ENCODE measurements at places on chromosomes 7 and 10.

GRCh38 chr7:43915907-43916306, 9.5 kb upstream of the URGCP start:
- no peak for DNase-seq

- DNase-seq: no peak
Observed at GRCh38 chr7:128804484-128804883, 12.7 kb downstream of the CCDC136 start.

- DNase-seq: no peak
Observed at GRCh38 chr7:98870807-98871491, 1.1 kb upstream of the TMEM130 start.

GRCh38 chr7:157566631-157567006, 229.8 kb downstream of the DNAJB6 start:
- no peak for DNase-seq

- no peak for DNase-seq
Observed at GRCh38 chr10:78913219-78914059, 155.3 kb upstream of the ZMIZ1 start.

DNA sequence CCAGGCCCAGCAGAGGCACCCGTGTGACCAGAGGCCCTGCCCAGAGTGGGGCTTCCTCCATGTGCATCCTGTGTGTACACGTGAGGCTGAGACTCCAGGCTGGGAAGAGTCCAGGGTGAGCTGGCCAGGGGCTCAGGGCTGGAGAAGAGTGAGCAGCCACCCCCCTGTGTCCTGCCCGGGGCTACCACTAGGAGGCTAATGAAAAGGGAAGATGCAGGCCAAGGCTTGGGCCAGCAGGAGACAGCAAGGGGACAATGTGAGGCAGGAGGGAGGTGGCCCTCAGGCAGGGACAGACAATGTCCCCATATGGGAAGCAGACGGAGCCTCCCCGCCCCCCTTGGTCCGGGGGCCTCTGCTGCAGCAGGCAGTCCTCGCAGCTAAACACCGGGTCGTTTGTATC, 102.0 kb downstream of the HIF1AN start:
- no peak for DNase-seq

DNA sequence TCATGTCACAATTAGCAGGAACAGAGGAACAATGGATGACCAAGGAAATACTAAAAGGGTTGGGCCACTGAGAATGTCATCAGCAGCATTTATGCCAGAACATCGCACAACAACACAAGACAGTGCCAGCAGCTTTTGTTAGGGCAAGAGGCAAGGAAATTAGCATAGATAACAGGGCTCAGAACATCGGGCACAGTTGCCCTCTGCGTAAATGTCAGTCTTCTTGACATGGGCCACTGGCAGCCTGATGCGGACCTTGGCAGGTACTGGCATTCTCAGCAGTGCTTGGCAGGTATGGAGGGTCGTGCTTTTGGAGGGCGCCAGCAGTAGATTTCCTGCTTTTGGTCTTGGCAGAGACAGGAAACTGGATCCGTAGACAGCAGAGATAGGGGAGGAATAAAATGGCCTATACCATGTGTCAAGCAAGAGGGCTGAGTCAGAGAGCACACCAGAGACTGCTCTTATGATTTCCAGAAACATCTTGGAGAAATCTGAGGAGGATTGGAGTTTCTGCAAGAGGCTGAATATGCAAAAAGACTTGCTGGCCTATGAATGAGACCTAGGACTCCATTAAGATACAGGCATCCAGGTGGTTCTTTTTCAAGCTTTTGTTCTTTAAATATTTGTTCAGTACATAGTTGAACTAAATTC, 371.5 kb upstream of the MTPN start:
- DNase-seq: no peak

- no peak for DNase-seq
Observed at GRCh38 chr10:30736685-30737232, 107.2 kb upstream of the LYZL2 start.

DNA sequence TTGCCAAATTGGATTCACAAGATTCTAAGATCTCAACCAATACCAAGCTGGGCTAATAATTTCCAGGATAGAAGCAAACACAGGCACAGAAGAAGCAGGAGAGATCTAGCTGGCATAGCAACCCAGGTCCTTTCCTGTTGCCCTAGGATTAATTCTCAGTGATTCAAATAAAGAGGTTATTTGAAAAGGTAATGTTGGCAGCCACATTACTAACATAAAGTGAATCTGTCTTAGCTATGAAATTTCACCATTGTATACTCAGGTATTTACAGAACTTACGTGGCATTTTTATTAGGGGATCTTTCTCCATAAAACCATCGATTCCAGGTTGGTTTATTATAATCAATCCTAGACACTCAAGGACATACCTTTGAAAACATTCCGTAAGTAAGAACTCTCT, 379.3 kb upstream of the POM121L12 start:
- no peak for DNase-seq

- DNase-seq: no peak
Observed at GRCh38 chr7:126924477-126924876, 328.3 kb downstream of the GRM8 start.

DNA sequence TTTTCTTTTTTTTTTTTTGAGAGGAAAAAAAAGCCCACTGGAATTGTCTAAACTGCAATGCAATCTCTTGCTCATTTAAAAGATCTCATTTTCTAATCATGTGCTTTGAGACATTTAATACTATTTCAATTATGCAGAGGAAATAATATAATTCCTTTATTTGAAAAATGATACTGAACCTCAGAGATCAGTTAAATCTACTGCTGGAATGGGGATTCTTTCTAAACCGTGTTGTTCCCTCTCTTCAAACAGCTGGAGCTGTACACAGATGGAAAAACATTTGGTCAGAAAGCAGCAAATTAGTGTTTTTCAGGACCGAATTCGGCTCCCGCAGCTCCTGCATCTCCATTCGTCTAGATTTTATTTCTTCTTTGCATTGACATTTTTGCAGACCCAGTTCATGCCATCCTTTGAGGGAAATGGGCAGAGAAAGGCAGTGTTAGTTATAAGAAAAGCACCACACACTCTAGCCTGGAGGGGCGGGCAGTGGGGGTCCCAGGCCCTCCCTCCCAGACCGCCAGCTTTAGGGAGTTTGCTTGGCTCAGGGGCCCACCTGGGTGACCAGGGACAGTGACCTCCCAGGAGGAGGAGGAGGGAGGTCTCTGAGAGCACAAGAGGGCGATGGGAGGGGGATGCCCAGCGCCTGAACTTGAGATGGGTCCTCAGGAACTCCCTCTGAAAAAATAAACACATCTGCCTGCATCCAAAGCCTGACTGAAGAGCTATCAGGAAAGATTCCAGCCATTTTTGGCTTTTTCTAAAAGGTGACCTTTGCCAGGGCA, 32.4 kb downstream of the TRIM8 start:
- DNase-seq: no peak

GRCh38 chr10:100827819-100828737, 82.7 kb downstream of the PAX2 start:
- peak; percentile 5 for DNase-seq

GRCh38 chr10:107317592-107317991, 153.1 kb upstream of the SORCS1 start:
- no peak for DNase-seq

DNA sequence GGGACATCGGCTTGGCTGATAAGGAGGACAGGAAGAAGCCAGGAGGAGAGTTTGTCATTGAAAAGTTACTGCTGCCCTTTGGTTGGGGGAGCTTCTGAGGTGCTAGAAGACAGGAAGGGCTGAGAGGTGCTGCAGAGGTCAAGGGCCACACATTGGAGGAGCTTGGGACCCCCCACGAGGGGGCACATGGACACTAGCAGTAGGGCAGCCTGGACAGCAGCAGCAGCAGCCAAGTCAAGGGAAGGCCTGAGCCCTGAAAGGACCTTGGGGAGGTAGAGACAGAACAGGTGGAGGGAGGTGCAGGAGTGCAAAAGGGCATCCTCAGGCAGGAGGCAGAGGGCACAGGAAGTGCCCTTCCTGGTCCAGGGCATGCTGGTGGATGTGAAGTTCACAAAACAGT, 439.7 kb upstream of the IGFBP3 start:
- no peak for DNase-seq

DNA sequence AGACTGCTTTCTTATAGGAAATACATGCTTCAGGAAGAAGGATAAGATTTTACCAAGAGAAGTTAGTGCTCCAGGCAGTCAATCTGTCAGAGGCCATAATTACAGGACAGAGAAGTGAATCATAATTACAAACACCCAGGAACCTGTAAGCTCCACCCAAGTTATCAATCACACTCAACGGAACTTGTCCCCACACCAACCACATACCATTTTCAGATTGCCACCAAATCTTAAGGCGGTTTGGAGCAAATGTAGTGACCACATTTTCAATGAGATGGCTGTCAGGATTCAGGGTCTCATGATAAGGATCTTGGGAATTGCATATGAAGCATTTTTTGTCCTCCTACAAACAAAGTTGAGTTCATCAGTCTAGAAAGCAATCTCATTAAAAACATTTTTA, 4.8 kb downstream of the LAMB1 start:
- DNase-seq: no peak

GRCh38 chr7:125090596-125090995, 161.0 kb upstream of the POT1 start:
- no peak for DNase-seq

DNA sequence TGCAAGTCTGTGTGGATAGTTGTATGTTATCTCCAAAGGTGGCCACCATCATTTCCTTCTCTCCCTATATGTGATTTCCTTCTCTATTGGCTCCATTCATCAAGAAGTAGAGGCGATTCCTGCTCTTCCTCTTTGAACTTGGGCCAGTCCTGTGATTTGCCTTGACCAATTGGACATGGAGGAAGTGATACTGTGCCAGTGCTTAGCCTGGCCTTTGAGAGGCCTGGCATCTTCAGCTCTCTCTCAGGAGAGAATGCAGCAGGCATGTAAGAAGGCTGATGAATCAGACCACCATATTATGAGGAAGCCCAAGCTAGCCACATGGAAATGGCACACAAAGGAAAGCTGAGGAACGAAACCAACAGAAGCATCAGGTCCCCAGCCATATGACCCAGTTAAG, 195.0 kb upstream of the SVIL start:
- DNase-seq: no peak

DNA sequence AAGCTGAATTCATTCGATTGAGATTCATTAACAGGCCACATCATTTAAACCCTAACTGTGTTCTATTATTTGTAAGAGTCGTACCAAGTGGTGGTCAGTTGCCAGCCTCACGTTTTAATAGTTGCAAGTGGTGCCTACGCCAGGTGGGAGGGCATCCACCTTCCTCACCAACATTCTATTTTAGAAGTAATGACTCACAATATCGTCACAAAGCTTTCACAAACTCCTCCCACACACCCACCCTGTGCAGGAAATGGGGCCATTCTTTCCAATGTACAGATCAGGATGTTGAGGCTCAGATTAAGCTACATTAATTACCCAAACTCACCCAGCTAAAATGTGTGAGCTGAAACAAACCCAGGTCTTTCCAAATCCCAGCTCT, 77.3 kb upstream of the SAMD8 start:
- DNase-seq: no peak

- DNase-seq: no peak
Observed at GRCh38 chr10:110408203-110408871, 89.4 kb upstream of the DUSP5 start.

- DNase-seq: no peak
Observed at GRCh38 chr10:9834434-9834833, 1183.2 kb upstream of the CELF2 start.

- DNase-seq: no peak
Observed at GRCh38 chr10:35925493-35925892, 283.4 kb upstream of the FZD8 start.

- DNase-seq: no peak
Observed at GRCh38 chr10:124691002-124691401, 53.2 kb downstream of the FAM53B start.

- no peak for DNase-seq
Observed at GRCh38 chr10:45286980-45287379, 28.4 kb downstream of the OR13A1 start.

- DNase-seq: peak; percentile 70
Observed at GRCh38 chr7:26201247-26202018, at the start of gene CBX3. Gene CBX3, plus strand, starts transcription at chr7:26201745. Its CDS starts 1,254 bp downstream, at chr7:26202999.

DNA sequence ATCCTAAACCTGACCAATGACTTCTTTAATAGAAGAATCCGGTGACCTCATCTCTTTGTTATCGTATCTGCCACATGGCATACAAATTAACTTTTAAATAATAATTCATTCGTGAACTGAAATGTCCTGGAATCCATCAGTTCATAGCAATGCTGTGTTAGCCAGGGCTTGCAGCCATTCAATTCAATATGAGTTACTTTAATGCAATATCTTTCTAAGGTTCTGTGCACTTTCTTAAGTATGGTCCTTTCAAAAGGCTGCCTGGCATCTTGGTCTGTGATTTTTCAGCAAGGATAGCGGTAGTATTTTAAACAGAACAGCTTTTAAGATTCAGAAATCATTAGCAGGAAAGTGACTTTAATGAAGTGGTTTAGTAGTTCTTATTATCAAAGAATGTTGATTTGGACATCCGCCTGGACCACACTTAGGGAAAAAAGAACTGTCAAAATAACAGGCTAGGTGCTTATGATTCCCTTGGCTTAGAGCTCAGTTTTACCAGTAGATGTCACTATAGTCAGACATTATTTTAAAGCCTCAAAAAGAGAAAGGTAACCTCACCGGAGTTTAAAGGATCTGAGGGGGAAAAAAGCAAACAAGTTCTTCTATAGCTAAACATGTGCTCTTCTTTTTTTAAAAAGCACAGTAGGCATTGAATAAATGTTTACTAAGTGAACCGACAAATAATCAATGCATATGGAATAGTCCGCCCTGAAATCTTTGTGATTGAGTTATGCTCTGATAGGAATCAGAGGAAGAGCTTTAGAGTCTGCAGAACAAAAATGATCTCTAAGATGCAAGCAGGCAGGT, 22.7 kb downstream of the SLC35G1 start:
- DNase-seq: no peak

DNA sequence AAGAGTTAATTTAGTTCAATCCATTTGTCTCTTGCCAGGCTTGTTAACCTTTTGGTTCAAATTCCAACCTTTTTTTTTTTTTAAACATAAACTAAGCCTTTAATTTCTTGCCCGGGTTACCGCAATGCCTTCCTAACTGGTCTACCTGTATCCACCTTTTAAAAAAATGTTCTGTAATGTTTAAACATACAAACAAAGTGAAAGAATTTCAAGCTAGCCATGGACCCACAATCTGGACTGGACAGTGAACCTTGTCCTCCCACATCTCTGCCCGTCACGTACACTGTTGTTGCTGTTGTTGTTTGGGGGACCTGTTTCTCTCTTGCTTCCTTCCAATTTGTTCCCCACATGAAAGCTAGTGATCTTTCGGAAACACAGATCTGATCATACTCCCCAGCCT, 724.7 kb upstream of the AUTS2 start:
- DNase-seq: no peak

- no peak for DNase-seq
Observed at GRCh38 chr7:30799206-30799975, 28.2 kb downstream of the MINDY4 start.

- no peak for DNase-seq
Observed at GRCh38 chr7:43469051-43469450, 113.9 kb upstream of the STK17A start.

- no peak for DNase-seq
Observed at GRCh38 chr10:49189422-49189821, 1.2 kb upstream of the TMEM273 start.
